ENCODE measurements at places on chromosomes 5 and 9.

GRCh38 chr5:80442742-80443141 is 34.9 kb downstream of the ZFYVE16 start:
- DNase-seq: no peak

DNA sequence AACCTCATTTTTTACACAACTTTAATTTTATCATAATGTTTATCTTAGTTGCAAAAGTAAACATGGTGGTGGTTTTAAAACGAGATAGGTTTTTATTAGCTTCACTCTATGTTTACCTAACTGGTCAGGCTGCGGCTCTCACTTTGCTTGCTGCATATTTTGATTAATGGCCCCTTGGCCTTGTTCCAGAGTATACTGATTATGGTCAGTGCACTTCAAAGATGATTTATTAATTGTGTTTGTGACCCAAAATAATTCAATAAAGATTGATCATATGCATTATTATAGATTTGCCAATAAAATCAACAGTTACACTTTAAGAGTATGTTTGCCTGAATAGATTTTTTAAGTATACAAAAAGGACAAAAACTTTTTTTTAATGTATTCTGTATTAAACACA is 188.0 kb downstream of the XRCC4 start:
- no peak for DNase-seq

DNA sequence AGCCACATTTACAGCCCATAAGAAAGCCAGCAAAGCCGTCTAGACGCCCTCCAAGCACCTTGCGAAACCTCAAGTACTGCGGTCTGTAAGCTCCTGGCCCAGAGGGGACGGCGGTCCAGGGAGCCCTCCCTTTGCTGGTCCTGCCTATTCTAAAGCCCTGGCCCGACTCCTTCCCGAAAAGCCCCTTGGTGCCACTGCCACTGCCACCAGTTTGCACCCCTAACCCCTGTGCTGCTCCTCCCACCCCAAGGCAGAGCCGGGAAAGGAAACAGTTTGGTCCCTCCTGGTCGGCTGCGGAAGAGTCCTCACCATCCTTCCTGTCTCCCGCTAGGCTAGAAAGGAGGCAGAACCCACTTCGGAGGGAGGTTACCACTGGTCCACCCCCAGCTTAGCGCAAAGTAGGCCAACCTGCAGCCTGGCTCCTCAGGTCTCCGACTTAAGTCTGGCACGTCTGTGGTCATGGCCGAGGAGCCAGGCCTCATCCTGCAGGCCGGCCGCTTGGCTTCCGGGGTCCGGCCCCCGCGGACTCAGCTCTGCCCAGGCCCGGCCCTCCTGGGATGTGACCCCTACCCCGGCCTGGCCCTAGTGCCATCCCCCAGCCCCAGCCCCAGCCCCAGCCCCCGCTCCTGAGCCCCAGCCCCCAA is 916 bp downstream of the TOR1A start:
- no peak for DNase-seq

DNA sequence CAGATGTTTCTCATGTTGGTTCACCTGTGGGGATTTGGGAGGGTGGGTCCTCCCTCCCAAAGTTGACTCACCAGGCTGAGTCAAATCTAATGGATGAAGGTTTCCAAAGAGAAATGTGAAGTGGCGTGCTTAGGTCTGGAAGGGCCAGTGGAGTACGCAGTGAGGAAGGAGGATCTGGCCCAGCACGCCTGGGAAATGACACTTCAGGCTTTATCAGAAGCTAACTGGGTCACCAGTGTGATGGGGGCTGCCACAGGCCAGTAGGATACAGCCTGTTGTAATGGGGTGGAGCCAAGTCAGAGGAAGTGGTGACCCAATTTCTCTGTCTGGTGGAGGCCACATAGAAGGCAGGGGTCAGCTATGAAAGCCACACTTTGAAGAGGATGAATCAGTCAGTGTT is 18.0 kb downstream of the POLR1E start:
- DNase-seq: no peak

DNA sequence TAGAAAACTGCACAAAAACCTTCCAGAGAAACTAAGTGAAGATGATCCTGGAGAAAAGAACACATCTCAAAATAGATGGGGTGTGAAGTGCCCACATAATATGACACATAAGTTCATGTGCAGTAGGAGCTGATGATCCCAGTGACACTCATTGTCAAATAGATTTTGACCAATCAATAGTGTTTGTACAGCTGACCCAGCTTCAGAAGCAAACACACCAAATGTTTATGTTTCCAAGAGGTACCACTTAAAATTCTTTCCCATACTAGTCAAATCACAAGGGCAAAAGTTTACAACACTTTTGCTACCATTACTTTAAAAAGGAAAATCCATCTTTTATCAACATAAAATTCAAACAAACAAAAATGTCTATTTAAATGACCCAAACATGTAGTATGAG is 175.0 kb downstream of the MLLT3 start:
- no peak for DNase-seq

- no peak for DNase-seq
These were observed 52.1 kb upstream of the TYRP1 start for GRCh38 chr9:12640866-12641636.

- DNase-seq: no peak
These were observed 114.1 kb downstream of the PIK3R1 start for GRCh38 chr5:68329554-68330255.

DNA sequence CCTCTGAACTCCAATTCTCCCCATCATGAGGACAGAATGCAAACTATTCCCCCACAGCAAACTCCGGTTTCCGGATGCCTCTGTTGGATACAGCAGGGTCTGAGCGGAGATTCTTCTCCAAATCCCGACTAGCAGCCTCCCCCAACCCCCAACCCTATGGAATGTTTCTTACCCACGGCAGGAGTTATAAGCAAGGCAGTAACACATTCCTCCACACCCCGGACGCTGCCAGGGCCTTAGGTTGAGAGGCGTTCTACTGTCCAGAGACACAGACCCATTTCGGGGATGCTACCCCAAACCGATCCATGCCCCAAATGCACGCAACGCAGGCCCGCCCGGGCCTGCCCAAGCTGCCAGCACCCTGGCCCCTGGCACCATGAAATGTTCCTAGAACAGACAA is 85.6 kb upstream of the LMX1B start:
- no peak for DNase-seq

- DNase-seq: no peak
These were observed 222.6 kb downstream of the ROR2 start for GRCh38 chr9:91727316-91727861.

GRCh38 chr9:5608298-5609225 is 20.3 kb upstream of the RIC1 start:
- no peak for DNase-seq

DNA sequence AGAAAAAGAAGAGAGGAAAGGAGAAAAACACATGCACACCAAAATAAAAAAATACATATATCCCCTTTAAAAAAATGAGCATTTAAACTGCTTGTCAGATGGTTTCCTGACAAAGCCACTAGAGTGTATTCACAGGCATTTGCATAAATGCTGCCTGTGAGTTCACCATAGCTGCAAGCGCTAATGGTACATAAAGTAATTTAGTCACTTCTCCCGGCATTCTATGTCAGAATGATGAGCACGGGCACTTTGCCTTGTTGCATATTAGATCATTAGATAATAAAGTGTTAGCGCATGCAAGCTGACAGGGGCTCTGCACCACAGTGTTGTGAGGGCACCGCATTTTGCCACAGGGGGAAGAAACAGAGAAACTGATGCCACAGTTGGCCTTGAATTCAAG is 280.6 kb downstream of the EBF1 start:
- no peak for DNase-seq

GRCh38 chr5:8848997-8849594 is 696.8 kb downstream of the SEMA5A start:
- no peak for DNase-seq

Data from activated T-helper 1 cell treated with Interleukin-2 at 50 U/mL for 16 hours (primary cell).